Ureter (tissue), 1 donor: ENCODE measurements at places on chromosomes 6 and 20. TPM values are rescaled to one million over a fixed set of nuclear protein-coding genes. Genes with fewer than 3 reads are reported as not detected.

The PI16 gene
- total RNA-seq: 15.4 TPM

The CST2 gene
- not detected for total RNA-seq

The KCNQ5 gene
- 1.8 TPM for total RNA-seq

The TREM1 gene
- 2.2 TPM for total RNA-seq

The HSPA12B gene
- 9.7 TPM for total RNA-seq

The PREX1 gene
- total RNA-seq: 19.9 TPM

The SNRPB gene
- 130 TPM for total RNA-seq

The MYL9 gene
- 1,028 TPM for total RNA-seq

The SLC26A8 gene
- total RNA-seq: 0.18 TPM

The COL9A1 gene
- total RNA-seq: 0.47 TPM

The PAK5 gene
- 0.13 TPM for total RNA-seq

The FERMT1 gene
- total RNA-seq: 41.8 TPM

The RCAN2 gene
- 19.8 TPM for total RNA-seq

The CD93 gene
- total RNA-seq: 53.7 TPM

The RSPH4A gene
- total RNA-seq: 0.55 TPM

The ARFRP1 gene
- total RNA-seq: 69.8 TPM

The LRRC73 gene
- total RNA-seq: 0.57 TPM

The MLIP gene
- total RNA-seq: 0.18 TPM

The PRKN gene
- 12.1 TPM for total RNA-seq

The SOX18 gene
- total RNA-seq: 28.1 TPM

The SNX21 gene
- total RNA-seq: 31.4 TPM

The JAG1 gene
- 161 TPM for total RNA-seq
